ENCODE measurements at places on chromosomes 7 and 10. TPM values are rescaled to one million over a fixed set of nuclear protein-coding genes. Genes with fewer than 3 reads are reported as not detected.
A peak's percentile ranks its signal among the peaks of the same experiment; 100 is the strongest.

GRCh38 chr10:65500716-65501115 is 1425.1 kb upstream of the LRRTM3 start:
- no peak for DNase-seq

DNA sequence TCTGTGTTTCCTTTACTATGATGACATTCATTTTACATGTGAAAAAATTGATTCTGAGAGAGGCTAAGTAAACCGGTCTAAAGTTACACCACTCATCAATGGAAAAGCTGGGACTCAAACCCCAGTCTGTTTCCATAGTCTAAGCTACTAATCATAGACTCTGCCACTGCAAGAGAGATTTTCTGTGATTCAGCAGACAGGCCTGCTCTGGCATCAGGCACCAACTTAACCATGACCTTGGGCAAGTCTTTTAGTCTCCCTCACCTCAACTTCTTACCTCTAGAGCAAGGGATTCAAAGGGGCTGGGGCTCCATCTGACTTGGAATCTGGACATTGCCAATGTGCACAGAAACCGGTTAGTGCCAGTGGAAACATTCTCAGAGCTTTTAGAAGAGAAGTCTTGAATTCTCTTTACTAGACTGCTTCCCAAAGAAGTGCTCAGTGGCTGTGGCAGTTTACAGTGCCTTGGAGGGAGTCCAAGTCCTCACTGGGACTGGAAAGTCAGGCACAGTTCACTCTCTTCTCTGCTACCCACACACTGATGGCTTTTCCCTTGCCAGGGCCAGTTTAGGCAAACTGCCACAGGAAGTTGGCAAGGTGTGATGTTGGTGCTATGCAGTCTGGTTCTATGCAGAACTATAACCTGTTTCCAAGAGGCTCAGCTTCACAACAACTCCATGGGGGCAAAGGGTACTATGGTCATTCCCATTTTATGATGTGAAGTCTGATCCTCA is 4.5 kb upstream of the BLNK start:
- no peak for DNase-seq

- DNase-seq = no peak
Observed at GRCh38 chr7:159070431-159071148, 74.1 kb downstream of the VIPR2 start.

- DNase-seq = no peak
Observed at GRCh38 chr10:102113956-102114857, 6.0 kb downstream of the LDB1 start.

DNA sequence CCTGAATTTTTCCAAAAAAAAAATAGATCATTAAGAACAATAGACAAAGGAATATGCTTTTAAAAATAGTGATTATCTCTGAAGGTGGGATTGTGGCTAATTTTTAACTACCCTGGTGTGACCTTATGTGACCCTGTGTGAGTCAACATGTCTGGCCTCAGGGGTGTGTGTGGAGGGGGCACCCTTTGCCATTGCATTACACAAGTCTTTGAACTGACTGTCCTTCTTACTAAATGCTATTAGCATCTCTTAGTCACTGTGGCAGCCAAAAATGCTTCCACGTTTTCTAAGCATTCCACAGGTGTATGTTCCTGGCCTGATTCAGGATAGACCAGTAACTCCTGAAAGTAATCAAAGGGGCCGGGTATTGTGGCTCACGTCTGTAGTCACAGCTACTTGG is 175.4 kb downstream of the MGMT start:
- DNase-seq = peak; percentile 76

DNA sequence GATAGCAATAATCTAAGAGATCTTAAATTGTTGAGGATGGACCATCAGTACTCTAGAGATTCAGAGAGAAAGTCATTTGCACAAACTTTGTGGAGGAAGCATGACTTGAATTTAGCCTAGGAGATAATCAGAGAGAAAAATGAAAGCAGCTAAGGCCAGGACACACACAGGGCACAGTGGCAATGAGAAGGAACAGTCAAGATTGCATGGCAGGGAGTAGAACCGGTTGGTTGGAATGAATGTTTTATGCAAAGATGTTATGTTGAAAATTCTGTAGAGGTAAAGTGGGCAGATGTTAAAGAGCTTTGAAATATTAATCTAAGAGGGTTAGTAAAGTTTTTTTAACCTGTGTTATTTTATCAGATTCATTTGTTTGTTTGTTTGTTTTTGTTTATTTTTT is 521.8 kb downstream of the GATA3 start:
- no peak for DNase-seq

DNA sequence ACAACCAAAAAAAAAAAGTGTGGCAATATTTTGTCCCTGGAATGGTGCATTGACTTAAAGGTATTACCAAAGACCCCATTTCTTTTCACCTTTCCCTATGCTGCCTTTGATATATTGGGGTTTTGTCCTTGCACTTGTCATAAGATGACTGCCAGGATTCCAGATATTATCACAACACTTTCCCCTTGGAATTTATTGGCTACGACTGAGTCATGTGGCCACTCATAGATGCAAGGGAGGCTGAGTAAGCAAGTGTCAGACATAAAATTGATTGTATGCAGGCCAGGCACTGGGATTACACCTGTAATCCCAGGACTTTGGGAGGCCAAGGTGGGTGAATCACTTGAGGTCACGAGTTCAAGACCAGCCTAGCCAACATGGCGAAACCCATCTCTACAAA is 83.6 kb downstream of the PPP1R3C start:
- no peak for DNase-seq

DNA sequence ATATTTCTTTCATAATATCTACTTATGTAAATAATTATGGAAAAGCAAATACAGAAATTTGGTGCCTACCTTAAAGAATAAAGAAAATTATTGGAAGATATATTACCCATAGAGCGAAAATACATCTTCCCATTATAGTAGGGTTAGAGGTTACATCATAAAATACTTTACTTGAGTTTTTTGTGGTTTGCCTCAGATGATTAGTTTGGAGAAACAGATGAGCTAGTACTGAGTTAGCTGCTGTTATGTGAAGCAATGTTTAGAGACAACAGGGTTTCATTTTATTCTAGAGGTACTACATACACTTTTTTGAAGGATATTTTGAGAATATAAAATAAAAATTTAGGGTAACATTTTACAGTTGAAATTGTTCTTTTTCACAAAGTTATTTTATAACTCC is 2.9 kb upstream of the MLLT10 start:
- no peak for DNase-seq

DNA sequence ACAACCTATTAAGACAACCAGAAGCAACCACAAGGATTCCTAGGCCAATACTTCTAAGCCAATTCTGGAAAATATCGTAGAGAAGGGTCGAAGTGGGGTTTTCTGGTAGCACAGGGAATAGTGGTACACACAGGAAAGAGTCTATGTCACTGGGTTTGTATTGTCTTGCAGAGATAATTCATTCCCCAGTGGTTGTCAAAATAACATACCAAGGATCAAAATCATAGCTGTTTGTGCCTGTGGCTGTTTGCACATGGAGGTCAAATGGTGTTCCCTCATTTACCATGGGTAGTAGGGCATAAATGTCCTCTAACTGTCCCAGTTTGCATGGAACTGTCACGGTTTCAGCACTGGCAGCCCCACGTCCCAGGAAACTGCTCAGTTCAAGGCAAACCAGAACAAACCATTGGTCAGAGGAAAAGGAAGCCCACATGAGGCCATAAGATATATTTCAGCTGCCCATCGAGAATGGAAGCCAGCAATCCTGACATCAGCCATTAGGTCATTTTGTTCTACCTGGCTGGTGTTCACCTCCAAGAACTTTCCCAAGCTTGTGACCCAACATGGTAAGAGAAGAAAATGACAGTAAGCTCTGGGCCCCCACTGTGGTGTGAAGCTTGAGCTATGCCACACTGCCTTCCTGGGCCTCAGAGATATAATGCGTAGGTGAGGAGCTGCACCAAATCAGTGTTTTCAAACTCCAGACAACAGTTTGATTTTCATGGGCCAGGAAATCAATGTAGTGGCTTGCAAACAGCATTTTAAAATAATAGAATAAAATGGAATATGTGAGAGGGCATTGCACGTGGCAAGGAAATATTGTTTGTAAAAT is 53.9 kb upstream of the NFE2L3 start:
- DNase-seq = no peak

- peak; percentile 31 for DNase-seq
Observed at GRCh38 chr10:79933961-79934360, 14.9 kb downstream of the SFTPD start.

Gene CDK1
- 141 TPM for total RNA-seq

Gene CPVL
- 31.3 TPM for total RNA-seq

Gene UFSP1
- 4.3 TPM for total RNA-seq

Gene FFAR4
- not detected for total RNA-seq

Gene OPN1SW
- not detected for total RNA-seq

Gene BLNK
- 0.12 TPM for total RNA-seq

Gene PLEKHS1
- total RNA-seq = not detected

Gene LRMDA
- 0.75 TPM for total RNA-seq

Gene LBX1
- not detected for total RNA-seq

Gene OPN4
- not detected for total RNA-seq

All from epithelial cell of proximal tubule (primary cell).